Activated T-cell treated with anti-CD3 and anti-CD28 coated beads for 1 hour (primary cell): ENCODE measurements at places on chromosomes 1 and 21.

DNA sequence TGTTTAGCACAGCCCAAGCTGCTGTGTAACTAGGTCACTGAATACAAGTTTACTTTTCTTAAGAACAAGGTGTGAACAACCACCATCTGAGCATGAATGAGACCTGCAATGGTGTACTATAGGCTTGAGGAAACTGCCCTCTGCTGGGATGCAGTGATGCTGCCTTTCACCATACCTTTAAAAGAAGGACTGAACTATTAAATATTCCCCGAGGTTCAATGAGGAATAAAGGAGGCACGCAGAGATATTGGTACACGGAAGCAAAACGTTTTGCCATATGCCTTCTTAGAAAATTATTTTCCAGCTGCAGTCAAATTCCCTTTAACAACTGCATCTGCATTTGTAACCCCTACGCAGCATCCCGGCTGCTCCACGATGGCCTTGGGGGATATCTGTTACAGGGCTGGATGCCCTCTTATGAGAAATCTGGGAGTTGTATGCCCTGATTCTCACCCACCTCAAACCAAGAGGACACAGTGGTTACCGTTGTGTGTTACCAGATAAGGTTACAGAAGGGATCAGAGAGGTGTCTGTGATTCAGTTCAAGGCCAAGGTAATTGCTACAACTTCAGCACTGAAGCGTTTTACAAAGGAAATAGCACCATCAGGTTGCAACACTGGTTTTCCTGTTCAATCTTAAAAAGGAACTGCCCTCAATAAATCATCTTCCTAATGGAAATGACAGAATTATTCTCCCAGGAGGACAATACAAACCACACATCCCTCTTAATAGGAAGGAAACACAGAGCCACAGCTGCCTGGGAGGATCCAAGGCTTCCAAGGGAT lies 470.5 kb downstream of the LTN1 start:
- no peak for DNase-seq

- no peak for DNase-seq
Measured at GRCh38 chr1:175600721-175601440, 142.5 kb downstream of the TNR start.

GRCh38 chr1:203178821-203179666 lies 3.4 kb upstream of the MYBPH start:
- no peak for DNase-seq

DNA sequence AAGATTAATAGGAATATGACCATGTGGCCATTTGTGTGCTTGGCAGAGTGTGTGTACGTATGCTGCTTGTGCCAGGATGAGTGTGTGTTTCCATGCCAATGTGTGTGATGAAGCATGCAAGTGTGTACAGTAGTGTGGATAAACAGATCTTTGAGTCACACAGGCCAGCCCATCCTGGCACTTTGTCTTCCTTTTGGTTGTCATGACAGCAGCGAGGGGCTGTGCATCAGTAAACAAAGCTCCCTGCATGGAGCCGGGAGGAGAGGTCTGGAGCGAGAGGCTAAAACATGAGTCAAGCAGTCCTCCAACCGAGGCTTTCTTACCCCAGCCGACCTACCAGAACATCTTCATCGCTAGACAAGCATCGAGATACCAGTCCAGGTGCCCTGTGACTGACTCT lies 221.2 kb downstream of the CACNA1E start:
- DNase-seq, result no peak

DNA sequence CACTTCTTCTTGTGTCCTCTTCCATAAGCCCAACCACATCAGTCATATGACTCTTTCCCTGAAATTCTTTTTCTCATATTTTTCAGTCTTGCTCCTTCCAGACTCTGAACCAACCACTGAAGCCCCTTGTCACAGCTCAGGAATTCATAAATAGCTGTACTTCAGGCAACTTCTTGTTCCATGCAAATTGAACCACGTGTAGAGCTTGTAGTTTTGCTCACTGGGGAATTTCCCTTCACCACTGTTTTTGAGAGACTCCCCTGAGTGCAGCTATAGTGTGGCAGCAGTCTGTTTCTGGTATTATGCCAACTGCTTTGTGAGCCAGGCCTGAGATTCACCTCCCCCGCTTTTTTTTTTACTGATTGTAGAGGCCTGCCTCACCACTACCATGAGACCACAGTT lies 150.3 kb upstream of the SPAG17 start:
- no peak for DNase-seq

DNA sequence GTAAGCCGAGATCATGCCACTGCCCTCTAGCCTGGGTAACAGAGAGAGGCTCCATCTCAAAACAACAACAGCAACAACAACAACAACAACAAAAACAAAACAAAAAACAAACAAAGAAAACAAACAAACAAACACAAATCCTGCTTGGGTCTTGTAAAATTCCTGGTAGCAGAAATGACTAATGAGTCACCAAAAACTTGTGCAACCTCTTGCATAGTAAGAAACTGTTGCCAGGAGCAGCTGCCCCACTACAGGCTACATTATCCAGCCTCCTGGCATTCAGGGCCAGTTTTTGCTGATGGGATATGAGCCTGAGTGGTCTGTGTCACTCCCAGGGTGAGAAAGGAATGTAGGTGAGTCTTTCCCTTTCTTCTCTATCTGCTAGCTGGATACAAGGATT lies 245.4 kb downstream of the TNR start:
- DNase-seq, result no peak

GRCh38 chr1:101293461-101294051 lies 56.7 kb downstream of the S1PR1 start:
- no peak for DNase-seq

- no peak for DNase-seq
Measured at GRCh38 chr1:100538913-100539835, 1.2 kb downstream of the GPR88 start.

DNA sequence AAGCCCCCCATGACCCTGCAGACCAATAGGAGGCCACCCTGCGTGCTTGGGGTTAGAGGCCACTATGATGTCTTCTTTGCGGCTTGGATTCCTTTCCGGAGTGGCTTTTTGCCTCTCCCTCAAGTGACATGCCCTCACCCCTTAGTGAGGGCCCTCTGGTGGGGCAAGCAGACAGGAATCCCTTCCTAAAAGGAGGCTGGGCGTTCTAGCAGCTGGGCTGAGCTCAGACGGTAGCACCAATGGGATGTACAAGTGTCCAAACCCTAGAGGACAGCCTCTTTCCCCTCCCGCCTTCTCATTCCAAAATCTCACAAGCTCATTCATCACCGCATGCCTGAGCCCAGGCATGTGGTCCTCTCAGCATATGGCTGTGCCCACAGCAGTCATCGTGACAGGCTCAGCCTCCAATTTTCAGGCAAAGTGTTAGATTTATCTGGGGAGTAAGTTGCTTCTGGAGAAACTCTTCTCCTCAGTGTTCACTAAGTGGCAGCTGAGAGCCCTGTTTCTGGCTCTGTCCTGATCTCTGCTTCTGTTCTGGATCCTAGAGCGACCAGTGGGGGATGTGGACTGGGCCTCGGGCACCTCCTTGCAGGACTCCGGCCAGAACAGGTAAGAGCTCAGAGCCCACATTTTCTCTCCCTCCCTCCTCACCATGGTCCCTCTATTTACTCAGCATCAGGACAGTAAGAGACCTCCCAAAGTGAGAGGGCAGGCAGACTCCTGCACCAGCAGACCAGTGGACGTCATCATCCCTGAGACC lies 4.8 kb downstream of the KIAA1614 start:
- DNase-seq, result no peak

DNA sequence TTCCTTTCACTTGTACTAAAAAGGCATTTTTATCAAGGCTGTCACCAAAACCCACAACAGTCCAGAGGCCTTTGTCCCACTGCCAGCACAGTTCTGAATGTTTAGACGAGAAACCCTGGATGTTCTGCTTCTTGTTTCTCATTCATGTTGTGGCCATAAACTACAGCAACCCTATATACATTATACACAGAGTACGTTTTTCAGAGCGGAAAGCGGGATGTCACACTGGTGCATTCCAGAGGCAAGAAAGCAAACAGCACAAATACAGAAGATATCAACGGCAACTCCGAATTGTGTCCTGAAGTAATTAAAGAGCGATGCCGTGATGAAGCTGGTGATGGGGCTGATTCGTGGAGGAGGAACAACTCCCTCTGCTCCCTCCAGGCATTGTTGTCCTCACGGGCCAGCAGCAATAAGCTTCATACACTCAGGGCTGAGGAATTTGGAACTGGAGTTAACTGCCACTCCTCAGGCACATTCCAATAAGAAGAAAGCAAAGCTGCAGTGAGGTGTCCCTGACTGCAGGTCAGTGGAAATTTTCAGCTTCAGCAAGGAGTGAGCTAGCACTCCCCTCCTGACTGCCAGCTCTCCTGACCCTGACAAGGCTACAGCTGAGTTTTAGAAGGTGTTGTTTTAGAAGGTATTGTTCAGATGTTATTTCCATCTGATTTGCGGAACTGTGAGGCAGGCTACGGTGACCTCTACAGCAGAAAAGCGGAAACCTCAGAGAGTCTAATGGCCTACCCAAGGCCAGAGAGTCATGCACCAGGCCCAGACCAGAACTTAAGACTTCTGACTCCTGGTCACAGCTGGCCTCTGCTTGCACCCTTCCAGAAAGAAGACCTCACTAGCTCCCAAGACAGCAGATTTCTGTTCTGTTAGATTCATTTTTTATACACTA lies 149.0 kb downstream of the TGFBR3 start:
- DNase-seq, result no peak

DNA sequence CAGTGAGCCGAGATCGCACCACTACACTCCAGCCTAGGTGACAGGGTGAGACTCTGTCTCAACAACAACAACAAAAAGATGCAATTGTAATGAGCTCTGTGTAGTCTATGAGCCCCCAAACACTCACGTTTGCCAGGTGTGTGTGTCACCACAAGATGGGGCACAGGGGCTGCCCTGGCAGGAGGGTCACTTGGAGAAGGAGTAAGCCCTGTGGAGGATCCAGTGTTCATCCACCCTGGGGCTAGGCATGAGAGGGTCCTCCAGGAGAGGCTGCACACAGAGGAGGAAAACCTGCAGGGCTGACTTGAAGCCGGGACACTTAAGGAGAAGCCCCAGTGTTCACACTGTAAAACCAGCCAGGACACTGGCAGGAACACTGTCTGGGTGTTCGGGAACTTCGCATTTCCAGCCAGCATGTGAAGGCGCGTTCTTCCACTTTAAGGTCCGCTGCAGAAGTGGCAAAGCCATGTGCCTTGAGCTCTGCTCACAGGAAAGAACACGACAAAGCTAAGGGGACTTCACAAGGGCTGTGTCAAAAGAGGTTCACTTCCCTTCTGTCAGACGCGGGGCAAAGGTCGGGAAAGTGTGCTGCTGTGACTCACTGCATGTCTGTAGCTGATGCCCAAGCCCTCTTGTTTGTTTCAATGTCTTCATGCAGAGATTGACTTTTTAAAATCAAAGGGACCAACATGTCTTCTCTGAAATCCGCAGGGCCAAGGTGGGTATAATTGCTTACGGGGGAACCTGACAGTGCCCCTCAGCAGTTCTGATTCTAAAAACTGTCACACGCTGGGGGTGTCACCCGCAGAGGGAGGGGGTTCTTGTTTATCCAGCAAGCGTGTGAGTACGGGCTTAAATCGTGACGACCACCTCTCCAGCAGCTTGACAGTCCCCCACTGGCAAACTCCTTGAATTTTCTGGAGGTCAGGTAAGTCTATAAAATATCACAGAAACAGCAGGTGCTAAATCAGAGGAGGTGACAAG lies 102.8 kb downstream of the RIPK4 start:
- DNase-seq, result no peak

GRCh38 chr21:40976198-40977109 lies 129.5 kb upstream of the DSCAM start:
- no peak for DNase-seq

DNA sequence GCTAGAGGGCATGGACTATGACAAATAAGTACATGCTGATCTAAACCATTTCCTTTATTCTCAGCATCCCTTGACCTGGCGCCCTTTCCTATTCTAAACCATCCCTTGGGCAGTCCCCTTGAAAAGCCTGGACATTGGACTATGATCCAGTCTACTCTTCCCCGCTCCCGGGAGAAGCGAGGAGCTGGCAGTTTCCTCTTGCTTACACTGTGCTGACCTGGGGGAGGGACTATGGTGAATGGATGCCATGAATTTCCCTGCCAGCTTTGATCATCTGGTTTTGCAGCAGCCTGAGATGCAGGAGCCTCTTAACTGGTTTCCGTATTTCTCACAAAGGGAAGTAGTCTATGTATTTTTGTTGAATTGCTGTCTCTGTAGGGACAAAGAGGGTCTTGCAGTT lies 121.7 kb downstream of the KIF26B start:
- no peak for DNase-seq

DNA sequence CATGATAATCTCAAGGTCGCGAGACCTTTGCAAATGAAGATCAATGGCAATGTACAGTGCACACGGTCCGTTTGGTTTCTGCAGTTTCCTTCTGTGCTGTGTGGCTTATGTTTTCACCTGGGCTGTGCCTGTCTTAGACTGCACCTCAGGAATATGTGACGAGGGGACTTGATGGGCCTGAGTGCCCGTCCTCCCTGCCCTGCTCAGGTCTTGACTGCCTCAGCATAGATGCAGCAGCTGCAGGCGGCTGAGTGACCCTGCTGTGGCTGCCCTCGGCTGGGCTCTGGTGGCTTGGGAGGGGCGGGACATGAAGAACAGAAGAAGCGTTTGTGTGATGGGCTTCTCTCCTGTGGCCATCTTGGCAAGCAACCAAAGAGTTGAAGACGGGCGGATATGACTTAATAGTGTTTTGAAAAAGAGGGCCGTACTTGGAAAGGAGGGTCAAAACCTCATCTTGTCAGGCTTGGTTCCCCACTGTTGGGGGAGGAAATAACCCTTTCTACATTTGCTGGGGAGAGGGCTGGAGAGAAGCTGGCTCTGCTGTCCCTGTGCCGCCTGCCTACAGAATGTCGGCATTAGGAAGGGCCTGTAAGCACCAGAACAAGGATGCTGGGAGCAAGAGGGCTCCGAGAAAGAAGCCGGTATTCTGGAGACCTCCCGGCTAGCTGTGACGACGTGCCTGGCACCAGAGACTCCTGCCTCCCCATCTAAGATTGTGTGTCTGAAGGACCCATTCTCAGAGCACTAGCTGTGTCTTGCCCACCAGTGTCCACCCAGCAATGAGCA lies 7.1 kb downstream of the MYBPHL start:
- no peak for DNase-seq

GRCh38 chr21:36156815-36157670 lies at the start of gene DOP1B:
Gene DOP1B (plus strand): TSS chr21:36156824. CDS start chr21:36164734, 7,910 bp downstream.
- DNase-seq, result no peak

DNA sequence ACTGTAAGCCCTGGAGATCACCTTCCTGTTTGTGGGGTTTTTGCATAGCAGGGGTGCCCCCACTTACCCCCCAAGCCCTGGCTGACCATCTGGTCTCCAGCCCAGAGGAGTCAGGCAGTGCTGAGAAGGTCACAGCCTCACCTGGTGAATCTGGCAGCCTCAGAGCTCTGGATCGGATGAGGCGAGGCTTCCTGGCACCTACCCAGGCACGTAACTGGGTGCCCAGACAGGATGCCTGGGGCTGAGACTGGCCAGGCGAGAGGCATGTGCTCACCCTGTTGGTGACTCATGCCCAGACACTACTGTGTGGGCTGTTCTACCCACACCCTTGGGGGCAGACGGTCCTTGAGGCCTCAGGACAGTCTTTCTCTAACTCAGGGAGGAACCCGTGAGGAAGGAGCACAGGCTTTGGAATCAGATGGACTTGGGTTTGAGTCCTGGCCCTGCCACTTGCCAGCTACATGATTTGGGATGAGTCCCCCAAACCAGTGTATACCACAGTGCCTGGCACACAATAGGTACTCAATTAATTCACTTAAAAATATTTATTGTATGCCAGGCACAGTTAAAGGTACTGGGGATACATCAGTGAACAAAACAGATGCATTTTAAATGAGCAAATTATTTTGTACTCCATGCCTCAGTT lies 15.1 kb upstream of the PADI3 start:
- no peak for DNase-seq
